ENCODE measurements at places on chromosomes 6 and 20.

- no peak for DNase-seq
Measured at GRCh38 chr6:130903007-130903406, 75.8 kb downstream of the SMLR1 start.

- no peak for DNase-seq
Measured at GRCh38 chr6:2482773-2483172, 237.4 kb upstream of the GMDS start.

GRCh38 chr6:110755411-110755834 is 59.8 kb downstream of the CDK19 start:
- DNase-seq: no peak

- no peak for DNase-seq
Measured at GRCh38 chr6:35328108-35328723, 14.1 kb upstream of the PPARD start.

- peak; percentile 51 for DNase-seq
Measured at GRCh38 chr6:68638230-68638900, 3.3 kb downstream of the ADGRB3 start.

DNA sequence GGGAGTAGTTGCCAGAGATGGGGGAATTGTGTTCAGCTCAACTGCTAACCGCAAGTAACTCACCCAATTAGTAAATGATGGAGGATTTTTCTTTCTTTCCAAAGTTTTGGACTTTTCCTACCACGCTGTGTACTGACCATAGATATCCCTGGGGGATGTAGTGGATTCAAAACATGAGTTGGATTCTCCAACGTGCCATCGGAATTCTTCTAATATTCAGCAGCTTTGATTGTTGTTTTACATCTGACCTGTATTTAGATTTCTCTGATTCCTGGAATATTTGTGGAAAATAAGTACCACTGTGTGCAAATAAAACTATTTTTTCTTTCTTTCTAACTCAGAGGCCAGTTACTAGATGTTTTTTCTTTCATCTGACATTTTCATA is 1.1 kb downstream of the CCDC170 start:
- DNase-seq: no peak

DNA sequence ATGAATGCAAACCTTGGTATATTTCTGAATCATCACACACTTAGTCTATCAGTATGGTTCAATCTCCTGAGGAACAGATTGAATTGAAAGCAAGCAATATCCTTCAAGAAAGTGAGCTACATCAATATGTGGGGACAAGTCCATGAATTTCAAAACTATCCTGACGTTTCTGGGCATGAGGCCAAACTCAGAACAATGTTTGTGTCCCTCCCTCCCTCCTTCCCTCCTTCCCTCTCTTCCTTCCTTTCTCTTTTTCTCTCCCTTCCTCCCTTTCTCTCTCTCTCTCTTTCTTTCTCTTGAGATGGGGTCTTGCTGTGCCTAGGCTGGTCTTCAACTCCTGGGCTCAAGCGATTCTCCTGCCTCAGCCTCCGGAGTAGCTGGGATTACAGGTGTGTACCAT is 27.9 kb upstream of the SYNCRIP start:
- DNase-seq: no peak

DNA sequence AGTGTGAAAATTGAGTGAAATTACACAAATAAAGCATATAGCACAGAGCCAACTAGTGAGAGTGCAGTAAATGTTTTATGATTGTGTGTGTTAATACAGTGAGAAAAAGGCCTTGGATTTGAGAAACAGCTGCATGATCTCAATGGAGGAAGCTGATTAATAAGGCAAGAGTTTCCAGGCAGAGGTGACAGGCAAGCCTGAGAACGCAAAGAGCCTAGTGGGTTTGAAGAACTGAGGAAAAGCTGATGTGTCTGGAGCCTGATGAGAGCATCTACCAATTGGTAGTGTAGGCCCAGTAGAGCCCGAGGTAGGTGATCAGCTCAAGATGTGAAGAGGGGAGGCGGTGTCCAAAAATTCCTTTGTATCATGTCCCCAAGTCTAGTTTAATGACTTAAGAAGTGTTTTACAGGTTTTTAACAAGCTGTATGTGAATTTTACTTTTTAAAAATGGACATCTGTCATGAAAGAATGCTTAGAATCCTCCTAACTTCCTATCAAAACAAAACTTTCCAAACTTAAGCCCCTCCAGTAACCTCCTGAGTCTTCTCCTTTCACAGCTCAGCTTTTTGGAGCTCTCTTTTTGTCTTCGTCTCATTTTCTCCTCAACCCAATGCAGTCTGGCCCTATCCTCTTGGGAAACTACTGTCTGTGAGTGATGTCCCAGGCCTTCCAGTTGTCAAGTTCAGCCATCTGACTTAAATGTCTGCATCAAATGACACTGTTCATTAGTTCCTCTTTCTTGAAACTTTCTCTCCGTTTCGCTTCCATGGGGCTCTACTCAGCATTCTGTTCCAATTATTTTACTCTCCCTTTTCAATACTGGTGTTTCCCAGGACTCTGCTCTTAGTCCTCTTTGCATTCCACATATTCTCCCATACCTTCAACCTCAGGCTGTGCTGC is 1.2 kb downstream of the CDC40 start:
- DNase-seq: no peak

DNA sequence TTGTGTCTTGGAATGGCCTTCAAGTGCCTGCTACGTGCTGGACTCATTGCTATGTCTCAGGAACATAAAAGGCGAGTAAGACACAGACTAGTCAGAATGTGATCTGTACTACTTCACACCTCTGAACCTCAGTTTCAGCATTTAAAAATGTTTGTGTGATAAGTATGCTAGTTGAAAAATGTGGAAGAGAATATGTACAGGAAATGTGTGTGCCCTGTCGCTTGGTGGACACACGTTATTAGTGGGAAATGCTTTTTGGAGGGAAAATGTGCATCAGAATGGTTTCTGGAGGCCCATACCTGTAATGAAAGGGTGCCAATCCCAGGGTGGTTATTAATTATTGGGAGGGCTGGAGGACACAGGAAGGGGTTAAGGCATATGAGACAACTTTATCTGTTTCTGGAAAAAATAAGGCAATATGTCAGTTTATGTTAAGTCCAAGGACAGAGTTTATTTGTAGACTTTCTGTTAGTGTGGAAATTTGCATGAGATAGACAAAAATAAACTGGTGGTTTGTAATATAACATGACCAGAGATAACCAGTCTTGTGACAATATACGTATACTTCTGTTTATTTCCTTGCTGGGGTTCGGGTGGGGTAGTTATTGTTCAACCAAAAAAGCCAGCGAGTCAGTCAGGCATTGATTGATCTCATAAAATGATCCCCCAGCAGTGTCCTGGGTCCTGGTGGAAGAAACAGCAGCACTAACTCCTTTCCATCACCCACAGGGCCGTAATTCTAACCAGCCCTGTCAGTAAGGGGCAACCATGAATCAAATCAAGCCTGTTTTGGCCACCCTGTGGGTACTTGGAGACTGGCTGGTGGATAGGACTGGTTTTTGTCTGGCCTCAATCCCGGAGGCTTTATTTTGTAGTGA is 117.9 kb downstream of the JARID2 start:
- no peak for DNase-seq

GRCh38 chr6:2132416-2132815 is 113.0 kb downstream of the GMDS start:
- no peak for DNase-seq

DNA sequence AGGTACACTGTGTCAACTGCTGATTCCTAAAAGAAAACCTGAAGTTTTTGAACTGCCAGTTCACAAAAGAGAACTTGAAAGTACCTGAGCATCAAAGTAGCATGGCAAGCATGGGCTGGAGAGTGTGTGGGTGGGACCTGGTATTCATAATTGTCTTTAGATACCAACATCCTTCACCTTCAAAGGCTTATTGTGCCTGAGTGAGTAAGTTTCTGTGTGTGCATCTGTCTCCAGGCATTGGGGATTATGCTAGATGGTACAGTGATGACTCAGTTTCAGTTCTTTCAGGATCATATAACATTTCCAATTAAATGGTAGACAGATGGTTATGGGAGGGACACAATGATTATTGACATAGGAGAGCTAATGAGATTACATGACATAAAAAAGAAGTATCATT is 238.5 kb downstream of the ZFAND3 start:
- peak; percentile 33 for DNase-seq

DNA sequence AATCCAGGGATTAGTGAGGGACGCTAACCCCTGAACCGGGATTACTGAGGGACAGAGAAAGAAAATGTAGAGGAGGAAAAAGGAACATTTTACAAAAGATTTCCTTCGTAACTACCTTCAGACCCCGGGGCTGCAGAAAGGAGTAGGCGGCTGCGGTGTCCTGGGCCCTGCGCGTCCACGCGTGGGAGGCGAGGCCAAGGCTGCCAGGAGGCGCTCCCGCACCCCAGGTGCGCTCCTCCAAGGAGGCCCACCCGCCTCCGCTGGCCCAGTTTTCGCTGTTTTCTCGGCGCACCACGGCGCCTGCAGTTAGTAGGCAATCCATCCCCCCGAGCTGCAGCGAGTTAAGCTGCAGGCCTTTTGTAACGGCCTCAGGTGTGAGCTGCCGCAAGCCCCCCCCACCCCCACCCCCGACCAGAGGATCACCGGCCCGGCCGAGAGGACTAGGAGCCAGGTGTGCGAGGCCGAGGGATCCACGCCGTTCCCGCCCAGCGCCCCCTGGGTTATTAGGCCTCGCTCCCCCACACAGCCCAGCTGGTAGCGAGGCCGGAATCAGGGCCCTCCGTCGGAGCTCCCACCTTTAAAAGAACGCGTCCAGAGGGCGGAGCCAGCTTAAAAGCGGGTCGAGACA is 380.3 kb upstream of the ARID1B start:
- DNase-seq: no peak

GRCh38 chr6:41976794-41977484 is 35.3 kb upstream of the CCND3 start:
- DNase-seq: no peak

DNA sequence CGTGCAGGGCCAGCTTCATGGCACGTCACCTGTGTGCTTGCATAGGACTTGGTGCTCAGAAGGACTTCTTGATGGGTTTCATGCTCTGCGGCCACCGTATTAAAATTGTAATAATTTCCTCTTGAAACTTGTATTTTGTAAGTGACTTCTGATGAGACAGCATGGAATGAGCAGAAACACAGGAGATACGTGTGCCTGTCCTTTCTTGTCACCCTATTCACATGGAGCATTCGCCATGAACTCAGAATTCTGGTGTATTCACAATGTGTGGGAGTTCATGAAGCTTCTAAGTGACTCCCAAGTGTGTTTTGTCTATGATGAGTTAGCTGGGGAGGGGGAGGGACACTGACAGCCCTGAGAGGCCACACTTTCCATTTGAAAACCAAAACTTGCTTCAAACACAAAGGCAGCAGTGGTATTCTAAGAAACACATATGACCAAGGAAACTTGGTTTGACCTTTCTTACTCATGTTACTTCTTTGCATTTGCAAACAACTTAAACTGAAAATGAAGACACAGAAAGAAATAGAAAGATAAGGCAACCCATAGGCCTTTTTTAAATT is 92.1 kb upstream of the NEDD9 start:
- no peak for DNase-seq

GRCh38 chr6:10151144-10151915 is 263.5 kb downstream of the TFAP2A start:
- DNase-seq: no peak

- no peak for DNase-seq
Measured at GRCh38 chr20:6864740-6865139, 97.3 kb downstream of the BMP2 start.

DNA sequence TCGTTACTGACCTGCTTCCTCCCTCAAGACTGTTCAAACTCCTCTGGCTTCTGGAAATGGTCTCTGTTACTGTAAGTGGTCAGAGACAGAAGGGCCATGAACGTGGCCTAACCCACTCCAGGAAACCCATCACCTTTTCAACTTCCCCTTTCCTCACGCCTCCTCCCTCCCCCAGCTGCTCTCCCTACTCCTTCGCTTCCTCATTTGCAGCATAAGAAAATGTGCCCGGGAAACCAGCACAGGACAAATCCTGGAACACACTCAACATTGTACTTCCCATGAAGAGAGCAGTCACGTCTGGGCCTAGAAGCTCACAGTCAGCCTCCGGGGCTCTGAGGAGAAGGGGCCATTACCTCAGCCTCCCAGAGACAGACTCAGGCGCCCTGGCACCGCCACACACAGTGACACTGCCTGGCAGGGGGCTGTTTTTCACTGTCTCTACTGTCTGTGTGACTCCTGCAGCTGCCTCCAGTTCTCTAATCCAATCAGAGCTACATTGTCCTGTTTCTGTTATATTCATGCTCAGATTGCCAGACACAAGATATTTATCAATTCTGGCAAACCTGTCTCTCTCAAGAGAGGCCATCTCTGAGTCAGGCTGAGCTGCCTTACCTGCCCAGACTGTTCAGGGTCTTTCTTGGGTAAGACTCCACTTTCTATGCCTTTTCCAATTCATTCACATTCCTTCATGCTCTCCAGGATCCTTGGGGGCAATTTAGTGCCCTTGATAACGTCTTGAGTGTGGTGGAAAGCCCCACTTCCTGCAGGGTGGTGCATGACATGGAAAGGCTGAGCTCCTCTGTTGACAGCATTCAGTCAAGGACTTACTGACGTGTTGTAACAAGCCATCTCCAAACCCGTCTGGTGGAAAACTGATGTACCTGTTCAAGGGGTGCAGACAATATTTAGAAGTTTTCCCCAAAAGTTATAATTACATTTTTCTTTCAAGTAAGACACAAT is 242.2 kb downstream of the HIVEP2 start:
- DNase-seq: no peak

DNA sequence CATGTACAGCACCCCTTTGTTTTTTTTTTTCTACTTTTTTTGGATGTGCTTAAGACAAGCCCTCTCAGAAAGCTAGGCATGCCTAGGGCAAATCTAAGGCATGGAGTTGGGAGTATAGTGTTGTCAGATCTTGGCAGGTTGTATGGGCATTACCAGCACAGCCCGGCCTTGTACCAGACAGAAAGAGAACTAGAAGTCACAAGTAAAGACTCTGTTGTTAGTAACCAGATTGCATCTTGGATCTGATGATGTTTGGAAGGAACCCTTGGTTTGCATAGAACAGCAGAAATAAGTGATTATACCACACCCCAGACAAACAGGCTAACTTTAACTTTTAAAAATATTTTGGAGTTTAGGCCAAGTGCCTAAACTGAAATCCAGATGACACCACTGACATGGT is 25.6 kb downstream of the STK35 start:
- no peak for DNase-seq

- no peak for DNase-seq
Measured at GRCh38 chr6:138975815-138976214, 12.2 kb downstream of the REPS1 start.

- no peak for DNase-seq
Measured at GRCh38 chr20:51833326-51833725, 31.0 kb upstream of the SALL4 start.

DNA sequence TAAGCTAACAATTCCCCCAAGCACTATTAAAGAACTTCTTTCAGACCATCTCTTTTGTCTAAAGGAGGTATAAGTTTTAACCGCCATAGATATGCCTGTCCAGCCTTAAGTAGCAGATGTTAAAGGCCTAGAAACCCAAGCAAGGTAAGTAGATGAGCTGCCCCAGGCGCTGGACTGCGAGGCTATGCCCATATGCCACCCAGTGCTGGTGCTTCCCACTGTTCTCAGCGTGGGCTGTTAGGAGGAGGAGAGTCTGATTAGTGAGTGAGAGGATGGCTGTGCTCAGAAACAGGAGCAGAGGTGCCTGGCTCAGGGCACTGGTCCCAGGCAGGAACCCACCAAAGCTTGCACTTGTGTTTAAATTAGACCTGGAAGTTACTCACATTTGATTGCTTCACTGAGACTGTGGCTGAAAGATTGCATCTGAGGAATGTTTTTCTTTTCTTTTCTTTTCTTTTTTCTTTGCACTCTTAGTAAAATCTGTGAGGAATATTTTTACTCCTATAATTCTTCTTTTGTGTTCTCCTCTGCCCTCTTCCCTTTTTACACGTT is 32.2 kb downstream of the PRPH2 start:
- no peak for DNase-seq

Data from NCI-H446 (cell line).